Myocyte (in vitro differentiated cells): ENCODE measurements at places on chromosomes 5 and 9. TPM values are rescaled to one million over a fixed set of nuclear protein-coding genes. Genes with fewer than 3 reads are reported as not detected.

DNA sequence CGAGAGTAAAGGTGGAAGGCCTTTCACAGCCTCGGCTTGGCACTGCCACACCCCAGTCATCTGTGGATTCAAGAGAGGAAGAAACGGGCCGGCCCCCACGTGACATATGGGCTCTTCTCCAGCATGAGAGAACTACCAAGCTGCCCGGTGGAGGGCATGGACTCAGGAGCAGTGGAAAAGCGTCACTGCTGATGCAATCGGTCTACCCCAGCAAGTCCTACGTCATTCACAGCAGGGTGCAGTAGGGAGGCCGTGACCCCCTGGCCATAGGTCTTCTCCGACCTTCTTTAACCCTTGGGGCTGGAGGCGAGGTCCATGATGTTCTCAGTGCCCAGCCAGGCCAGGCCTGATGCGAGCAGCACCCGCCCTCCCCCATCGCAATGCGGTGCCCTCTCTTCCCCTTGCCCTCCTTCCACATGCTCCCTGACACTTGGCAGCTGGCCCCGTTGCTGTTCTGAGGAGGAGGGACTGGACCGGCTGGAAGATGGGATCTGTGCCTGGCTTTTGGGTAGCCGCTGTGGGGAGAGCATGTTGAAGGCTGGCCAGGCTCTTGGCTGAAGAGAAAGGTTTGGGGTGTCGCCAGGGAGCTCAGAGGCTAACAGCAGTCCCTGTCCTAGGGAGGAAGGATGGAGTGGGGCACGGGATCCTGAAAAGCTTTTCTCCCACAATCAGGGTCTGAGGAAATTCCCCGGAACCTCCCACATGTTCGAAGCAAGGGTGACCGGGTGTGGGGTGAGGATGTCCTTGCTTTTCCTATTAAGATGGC, 89.8 kb downstream of the LIFR start:
- peak; percentile 69 for DNase-seq

Gene CYSRT1
- 1.4 and 2.0 TPM in 2 replicates for total RNA-seq

DNA sequence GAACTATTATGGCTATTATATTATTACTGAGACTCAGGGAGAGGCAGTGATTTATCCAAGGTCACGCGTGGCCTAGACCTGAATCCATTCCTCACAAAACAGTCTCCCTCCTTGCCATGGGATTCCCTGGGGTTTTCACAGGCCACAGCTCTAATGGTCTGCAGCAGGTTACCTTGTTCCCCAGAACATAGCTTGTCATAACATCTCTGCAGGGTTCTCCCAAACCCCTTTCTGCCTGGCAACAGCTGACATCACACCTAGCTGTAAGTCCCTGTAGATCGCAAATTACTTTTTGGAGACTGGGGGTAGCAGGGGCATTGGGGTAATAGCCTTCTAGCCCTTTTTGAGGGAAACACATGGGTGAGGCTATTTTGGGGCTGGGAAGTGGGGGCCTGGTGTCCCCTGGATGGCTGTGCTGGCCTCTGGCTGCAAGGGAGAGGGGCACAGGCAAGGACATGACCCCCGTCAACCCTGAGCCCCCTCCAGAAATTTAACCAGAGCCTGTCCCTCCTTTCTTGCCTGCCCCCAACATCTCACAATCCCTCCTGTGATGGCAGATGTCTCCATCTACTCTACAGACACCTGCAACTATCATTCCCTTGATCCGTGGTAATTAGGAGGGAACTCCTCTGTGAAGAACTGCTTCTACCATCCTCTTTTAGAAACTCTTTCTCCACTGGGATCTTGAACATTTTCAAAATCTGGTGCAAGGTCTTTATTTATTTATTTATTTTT, 1.3 kb downstream of the CD74 start:
- DNase-seq, result no peak

DNA sequence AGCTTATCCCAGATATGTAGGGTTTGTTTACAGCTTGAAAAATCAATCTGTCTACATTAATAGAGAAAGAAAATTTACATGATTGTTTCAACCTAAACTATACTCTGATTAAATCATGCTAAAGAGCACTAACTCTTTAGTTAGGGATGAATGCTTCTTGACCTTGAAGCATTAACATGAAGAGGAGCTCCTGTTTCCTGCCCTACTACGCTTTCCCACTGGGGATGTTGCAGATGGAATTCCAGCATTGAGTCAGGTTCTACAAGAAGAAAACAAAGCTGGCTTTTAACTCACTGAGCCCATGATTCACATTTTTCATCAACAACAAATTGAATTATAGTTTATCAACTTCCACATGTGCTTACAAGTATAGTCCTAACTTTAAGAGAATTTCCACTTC, 471.3 kb downstream of the TMEM232 start:
- DNase-seq, result no peak

Gene SYK
- total RNA-seq, result not detected in 2 replicates

DNA sequence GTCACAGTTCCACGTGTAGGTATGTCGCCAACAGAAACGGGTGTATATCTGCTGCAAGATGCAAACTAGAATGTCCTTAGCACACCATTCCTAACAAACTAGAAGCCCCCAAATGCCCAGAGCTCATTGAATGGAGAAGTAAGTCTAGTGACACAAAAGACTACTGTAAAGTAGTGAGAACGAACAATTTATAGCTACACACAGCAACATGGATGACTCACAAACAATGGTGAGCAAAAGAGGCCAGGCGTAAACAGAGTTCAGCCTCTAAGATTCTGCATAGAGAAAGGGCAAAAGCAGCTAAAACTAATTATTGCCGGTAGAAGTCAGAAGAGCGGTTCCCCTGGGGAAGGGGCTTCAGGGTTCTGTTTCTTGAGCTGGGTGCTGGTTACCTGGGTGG, 74.7 kb downstream of the AMBP start:
- no peak for DNase-seq

DNA sequence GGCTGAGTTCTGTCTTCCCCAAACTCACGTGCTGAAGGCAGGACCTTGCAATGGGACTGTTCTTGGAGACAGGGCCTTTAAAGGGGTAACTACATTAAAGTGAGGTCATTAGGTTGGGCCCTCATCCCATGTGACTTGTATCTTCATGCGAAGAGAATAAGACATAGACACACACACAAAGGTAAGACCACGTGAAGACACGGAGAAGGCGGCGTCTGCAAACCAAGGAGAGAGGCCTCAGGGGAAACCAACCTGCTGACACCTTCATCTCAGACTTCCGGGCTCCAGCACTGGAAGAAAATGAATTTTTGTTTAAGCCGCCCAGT, 50.7 kb upstream of the KCNMB1 start:
- DNase-seq, result no peak

- DNase-seq, result peak; percentile 65
Observed at GRCh38 chr5:98205691-98206461, 567.6 kb upstream of the RGMB start.

- DNase-seq, result no peak
Observed at GRCh38 chr5:91135475-91136248, 247.5 kb downstream of the ARRDC3 start.
